NCI-H2081 treated with DMSO at 0.1 percent for 48 hours (cell line): ENCODE measurements at places on chromosomes 2 and 18.

DNA sequence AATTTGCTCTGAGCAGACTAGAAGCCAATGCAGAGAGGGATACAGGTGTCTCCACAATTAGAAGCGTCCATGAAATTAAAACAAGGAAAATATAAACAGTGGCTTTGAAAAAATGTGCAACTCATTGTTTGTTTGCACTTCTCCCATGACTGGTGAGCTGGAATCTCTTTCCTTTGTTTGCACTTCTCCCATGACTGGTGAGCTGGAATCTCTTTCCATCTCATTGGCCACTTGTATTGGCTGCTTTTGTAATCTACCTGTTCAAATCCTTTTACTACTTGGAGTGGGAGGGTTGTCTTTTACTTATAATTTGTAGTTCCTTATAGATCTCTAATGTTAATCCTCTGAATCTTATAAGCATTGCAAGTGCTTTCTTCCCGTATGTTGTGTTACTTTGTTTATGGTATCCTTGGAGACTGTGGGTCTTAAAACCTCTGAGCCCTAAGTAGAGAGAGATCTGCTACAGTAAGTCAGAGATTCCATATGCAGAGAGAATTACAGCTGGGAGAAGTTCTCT, 94.1 kb downstream of the RTN4 start:
- no peak for DNase-seq

GRCh38 chr2:127943186-127943585, 57.4 kb upstream of the AMMECR1L start:
- DNase-seq, result no peak

GRCh38 chr2:79940364-79940763, 364.2 kb downstream of the LRRTM1 start:
- DNase-seq, result no peak

DNA sequence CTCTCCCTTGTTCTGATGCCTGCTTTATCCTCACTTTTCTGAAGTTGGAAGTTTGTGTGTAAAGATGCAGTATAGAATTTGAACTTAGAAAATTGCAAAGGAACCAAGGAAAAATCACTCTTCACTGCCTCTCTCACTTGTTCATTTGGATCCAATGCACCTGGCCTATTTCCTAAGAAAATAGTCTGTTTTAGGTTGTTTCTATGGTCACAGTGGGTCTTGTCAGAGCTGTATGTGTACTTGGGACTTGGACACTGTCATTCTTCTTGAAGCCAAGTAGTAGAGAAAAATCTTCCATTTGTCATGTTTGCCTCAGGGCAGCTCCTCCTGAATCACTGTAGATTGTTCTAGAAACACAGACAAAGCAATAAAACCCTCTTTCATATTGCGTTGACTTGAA, 80.3 kb upstream of the SESTD1 start:
- DNase-seq, result no peak

DNA sequence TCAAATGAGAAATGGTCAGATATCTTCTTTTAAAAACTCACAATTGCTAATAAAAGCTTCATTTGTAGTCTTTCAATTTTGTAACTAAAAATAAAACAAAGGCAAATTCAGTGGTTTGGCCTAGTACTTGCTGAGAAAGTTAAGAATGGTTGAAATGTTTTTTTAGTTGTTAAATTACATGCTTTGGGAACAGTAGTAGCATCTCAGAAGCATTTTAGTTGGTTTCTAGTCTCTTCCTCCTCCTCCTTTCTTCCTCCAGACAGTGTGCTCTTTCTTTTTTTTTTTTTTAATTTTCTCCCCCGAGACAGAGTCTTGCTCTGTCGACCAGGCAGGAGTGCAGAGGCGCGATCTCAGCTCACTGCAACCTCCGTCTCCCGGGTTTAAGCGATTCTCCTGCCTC, 9.8 kb downstream of the TRAK2 start:
- no peak for DNase-seq

DNA sequence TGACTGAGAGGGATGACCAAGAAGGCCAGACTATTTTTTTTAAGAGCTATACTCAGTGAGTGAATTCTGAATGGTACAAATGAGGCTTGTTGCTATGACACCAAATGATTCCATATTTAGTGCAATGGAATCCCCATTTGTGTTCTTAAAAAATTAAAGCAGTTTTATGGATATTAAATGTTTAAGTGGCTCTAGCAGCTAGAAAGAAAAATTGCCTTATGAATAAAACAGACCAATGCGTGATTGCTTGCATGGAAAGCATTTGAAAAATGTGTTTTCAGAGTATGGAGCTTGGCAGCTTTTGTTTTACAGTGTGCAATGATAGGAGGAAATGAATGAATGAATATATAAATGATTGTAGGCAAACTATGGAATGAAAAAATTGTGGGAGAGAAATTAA, 238.8 kb upstream of the DPP10 start:
- no peak for DNase-seq

GRCh38 chr18:49904871-49905555, 91.7 kb upstream of the ACAA2 start:
- no peak for DNase-seq

DNA sequence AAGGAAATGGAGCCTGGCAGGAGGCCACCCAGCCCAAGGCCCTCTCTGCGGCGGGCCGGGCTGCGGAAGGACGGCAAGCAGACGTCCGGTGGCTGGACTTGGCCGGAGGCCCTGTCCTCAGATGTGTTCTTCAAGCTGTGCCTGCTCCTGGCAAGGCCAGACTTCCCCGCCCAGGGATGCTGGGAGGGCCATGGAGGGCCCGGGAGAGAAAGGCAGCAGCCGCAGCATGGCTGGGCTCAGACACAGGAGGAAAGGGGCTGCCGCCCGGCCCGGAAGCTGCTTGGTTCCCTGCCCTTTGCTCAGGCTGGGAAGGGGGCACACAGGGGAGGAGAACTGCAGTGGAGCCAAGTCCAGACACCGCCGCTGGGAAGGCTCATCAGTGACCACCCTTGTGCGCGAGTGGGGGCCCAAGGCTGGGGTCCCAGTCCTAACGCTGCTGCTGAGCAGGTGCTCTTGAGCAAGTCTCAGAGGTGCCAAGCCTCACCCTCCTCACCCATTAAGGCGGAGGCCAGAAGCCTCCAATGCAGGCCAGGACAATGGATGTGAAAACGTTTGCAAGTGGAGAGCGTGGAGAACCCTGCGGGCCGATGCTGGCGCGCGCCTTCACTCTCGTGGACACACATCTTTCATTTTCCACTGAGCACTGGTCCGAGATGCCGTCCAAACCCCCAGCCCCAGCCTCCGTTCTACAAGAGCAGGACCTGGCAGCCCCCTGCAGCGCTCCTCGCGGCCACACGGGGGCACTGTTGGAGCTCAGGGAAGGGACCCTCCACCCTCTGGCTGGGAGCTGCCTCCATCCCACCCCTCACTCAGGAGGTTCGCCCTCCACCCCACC, 7.9 kb downstream of the CROCC2 start:
- DNase-seq, result no peak

DNA sequence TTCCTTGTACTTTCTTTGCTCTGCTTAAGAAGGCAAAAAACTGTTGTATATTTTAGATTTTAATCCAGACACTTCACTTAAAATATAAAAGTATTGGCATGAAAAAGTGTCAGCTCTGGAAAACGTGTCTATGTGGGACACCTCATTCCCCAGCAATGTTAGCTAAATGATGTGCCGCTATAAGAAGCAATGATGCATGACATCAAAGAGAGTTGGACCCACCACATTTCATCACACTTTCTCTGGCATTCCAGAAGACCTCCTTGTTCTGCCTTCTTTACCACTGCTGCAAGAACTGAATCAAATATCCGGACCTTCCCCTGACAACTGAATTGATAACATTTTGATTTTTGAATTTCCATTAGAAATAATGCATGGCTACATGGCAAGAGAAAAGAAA, 242.4 kb upstream of the TANK start:
- no peak for DNase-seq

- no peak for DNase-seq
Observed at GRCh38 chr2:171046048-171046560, 114.6 kb downstream of the TLK1 start.

GRCh38 chr2:98501876-98502275, 57.2 kb downstream of the INPP4A start:
- DNase-seq, result no peak

DNA sequence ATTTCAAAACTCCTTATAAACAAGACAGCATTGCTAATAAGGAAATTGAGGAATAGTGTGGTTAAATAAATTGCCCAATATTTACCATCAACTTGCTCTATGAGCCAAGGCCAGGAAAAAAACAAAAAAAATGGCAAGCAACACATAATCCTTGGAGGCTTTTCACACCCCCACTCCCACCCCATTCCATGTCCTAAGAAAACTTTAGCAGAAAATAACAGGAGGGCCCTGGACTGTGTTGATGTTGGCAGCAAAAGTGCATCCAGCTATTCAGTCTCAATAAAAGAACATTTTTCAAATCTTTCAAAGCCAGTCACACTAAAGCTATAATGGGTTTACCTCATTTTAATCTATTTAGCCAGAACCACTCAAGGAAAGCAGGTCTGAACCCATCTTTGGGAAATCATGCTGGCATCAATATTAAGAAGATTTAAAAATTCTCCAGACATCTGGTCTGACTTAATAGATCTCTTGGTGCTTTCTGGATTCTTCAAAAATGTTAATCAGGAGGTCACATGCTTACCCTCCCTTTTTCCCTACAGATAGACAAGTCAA, 34.6 kb upstream of the STK17B start:
- no peak for DNase-seq

DNA sequence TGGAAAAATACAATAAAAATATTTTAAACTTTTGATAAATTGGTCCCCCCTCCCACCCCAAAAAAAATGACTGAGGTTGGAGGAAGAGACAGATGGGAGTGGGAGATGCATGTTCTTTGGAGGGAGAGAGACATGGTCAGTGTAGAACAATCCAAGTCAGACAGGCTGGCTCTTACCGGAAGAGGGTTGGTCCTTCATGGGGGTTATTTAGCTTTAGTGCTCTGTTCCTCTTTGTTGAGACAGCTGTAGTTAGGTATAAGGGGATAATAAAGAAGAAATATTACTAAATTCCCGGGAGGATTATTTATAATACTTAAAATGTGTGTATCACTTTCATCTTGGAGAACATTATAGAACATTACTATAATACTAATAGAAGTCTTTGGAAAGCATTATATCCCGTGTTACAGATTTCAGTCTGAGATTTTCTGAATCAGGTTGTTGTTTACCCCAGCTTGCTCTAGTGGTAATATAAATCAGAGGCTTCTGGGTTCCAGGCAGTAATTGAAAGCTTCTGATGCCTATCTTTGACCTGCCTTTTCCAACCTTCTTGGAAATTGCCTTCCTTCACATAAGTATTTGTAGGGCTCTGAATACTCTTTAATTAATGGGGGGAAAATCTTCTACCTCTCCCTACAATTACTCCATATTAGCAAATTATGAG, 87.7 kb downstream of the SPTBN1 start:
- DNase-seq, result no peak

DNA sequence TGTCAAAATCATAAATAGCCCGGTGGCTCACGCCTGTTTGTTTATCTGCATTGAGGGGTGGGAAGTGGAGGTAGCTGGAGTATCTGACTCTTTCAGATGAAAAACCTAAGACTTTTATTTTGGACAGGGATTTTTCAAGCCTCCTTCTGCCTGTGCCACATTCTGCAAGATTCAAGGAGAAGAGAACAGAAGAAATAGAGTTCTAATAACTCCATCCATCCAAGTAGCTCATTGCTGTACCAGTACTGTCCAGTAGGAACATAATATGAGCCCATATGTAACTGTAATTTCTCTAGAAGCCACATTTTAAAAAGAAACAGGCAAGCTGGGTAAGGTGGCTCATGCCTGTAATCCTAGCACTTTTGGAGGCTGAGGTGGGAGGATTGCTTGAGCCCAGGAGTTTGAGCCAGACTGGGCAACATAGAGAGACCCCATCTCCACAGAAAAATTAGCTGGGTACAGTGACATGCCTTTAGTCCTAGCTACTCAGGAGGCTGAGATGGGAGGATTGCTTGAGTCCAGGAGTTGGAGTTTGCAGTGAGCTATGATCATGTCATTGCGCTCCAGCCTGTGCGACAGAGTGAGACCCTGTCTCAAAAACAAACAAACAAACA, 35.4 kb upstream of the NT5DC4 start:
- no peak for DNase-seq
